ENCODE measurements at places on chromosomes 7 and 10.

DNA sequence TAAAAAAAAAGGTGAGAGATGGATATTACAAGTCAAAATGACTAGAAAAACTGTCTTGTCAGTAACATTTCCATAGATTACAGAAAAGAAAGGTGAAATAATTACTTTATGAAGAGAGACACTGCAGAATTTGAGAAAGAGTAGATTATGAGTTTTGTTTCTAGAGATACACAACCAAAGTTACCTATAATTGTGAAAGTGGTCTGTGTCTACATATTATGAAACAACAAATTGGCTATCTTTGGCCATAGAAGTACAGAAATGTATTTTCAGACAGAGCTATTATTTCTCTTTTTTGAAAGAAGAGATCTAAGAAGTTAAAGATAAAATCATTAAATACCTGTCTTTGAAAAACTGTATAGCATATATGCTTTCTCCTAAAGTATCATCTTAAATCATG lies 30.1 kb downstream of the KCND2 start:
- no peak for DNase-seq

GRCh38 chr7:35785250-35785649 lies 15.6 kb upstream of the SEPTIN7 start:
- DNase-seq = no peak

DNA sequence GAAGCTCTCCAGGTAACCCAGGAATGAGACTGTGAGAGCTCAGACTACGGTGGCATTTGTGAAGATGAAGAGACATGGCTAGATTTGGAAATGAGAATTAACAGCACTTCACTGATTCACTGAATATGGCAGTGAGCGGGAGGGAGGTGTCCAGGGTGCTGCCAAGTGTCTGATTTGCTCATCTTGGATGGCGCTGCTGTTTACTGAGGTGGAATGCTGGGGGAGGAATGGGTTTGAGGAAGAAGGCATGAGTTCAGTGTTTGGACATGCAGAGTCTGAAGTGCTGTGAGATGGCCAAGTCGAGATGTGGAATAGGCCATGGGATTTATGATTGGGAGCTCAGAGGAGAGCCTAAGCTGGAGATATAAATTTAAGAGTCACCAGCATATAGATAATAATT lies 437.1 kb upstream of the NPVF start:
- no peak for DNase-seq

DNA sequence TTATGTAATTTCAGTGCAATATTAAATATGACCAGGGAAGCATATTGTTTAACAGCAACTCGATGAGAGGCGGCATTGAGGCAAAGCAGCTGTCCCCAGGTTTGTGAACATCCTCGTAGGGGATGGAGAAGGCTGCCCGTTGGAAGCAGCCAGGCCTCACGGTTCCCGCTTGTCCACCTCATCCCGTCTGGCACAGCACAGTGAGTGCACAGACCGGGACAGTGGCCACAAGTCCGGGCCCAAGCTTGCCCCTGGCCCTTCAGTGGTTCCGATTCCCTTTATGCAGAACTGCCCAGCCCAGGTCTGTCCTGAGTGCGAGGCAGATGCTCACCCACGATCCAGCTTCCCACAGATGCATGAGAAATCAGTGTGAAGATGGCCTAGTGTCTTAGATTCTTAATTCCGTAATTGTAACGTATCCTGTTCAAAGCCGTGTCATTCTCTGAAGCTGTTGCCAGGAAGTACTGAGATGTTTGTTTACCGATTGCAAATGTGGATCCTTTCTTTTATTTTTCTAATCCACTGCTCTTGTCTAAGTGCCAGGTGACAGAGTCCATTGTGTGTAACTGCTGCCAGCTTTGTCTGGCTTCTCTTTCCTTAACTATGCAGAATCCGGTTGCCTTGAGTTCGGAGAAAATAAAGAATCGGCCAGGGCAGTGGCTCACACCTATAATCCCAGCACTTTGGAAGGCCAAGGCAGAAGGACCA lies 35.5 kb downstream of the PFKP start:
- no peak for DNase-seq

GRCh38 chr10:33680036-33680435 lies 345.6 kb upstream of the NRP1 start:
- no peak for DNase-seq

- DNase-seq = no peak
These were observed 14.7 kb downstream of the CCNY start for GRCh38 chr10:35351021-35351420.

All from GM12878 (cell line).